Omental fat pad (tissue), 4 donors: ENCODE measurements at places on chromosomes 1 and 21.

GRCh38 chr1:193265716-193266115, 79.3 kb upstream of the B3GALT2 start:
- DNase-seq: no peak

GRCh38 chr21:45618846-45619485, 24.6 kb upstream of the PCBP3 start:
- DNase-seq: peak; percentile 11

DNA sequence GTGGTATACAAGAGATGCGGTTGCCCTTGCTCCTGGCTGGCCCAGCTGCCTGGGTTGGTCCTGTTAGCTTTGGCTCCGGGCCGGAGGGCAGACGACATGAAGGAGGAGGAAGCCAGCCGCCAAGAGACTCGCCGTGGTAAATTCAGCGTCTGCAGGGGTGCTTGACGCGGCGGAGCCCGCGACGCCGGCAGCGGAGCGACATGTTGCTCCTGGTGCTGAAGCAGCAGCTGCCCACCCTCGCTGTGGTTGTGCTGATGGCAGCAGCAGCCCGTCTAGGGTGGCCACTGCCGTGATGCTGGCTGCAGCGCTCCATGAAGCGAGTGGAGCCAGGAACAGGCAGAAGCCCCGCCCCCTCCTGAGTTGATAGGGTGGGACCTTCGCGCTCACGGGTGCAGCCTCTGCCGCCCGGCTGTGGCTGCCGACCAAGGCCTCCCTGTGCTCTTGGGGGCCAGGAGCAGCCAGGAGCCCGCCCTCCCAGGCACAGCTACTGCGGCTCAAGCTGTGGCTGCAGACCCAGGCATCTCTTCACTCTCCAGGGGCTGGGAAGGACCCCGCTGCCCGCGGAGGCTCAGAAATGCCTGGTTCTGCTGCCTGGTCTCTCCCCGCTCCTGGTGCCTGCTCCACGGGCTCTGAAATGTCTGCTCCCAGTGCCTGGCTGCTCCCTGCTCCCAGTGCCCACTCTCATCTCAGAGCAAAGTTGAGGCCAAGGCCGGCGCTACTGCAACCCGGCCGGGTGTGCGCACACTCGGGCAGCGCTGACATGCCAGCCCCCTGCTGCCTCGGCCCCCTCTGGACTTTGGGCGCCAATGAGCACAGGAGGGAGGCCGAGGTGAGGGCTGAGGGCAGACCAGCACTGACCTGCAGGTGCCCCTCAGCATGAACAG, 4.4 kb upstream of the ZNF692 start:
- DNase-seq: peak; percentile 74

- no peak for DNase-seq
Observed at GRCh38 chr1:19165501-19165900, 44.6 kb downstream of the UBR4 start.

GRCh38 chr1:155255243-155256007, at the start of gene ENTREP3:
Gene ENTREP3, minus strand, starts transcription at chr1:155255483. Its CDS starts 606 bp downstream, at chr1:155254877.
- DNase-seq: peak; percentile 69
